ENCODE measurements at places on chromosomes 12 and 14. TPM values are rescaled to one million over a fixed set of nuclear protein-coding genes. Genes with fewer than 3 reads are reported as not detected.

Gene SAMD15
- total RNA-seq = 0.35 TPM

Gene PTPRQ
- total RNA-seq = not detected

Gene TMEM30B
- total RNA-seq = 69.2 TPM

Gene CFAP54
- total RNA-seq = 0.80 TPM

Gene TAS2R10
- total RNA-seq = not detected
